ENCODE measurements at places on chromosomes 1 and 21. TPM values are rescaled to one million over a fixed set of nuclear protein-coding genes. Genes with fewer than 3 reads are reported as not detected.

- H3K4me3 ChIP-seq, result no peak overlapping the region
- H3K36me3 ChIP-seq, result no peaks in the 10 kb centered on the region
- H3K27ac ChIP-seq, result no peak overlapping the region
- no peak for DNase-seq
These were observed 212.6 kb upstream of the FAM78B start for GRCh38 chr1:166379447-166379846.

GRCh38 chr1:44519035-44519676 is 114.1 kb downstream of the RNF220 start:
- peaks cover 16% of the 10 kb centered on the region for H3K4me1 ChIP-seq
- no peak overlapping the region for H3K27ac ChIP-seq
- DNase-seq, result peak; percentile 52
- peak overlapping the region; percentile 25 for H3K4me3 ChIP-seq
- no peaks in the 10 kb centered on the region for H3K27me3 ChIP-seq
- no peaks in the 10 kb centered on the region for H3K36me3 ChIP-seq

DNA sequence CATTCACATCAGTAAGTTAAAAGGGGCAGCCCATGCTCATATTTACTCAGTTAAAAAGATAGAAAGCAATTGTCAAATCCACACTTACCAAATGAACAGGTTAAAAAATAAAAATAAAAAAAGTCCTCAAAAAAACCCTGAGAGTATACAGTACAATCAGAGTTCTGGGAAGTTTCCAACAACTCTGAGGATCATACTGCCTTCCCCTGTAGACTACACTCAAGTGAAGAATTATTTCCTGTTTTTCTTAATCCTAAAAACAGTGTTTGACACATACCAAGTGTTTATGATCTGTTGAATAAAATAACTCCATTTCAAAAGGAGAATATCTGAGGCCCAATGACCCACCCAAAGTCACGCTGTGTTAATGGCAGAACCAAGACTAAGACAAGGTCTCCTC is 61.8 kb downstream of the INTS7 start:
- no peak for DNase-seq
- H3K27ac ChIP-seq, result no peak overlapping the region
- peaks cover 21% of the 10 kb centered on the region for H3K36me3 ChIP-seq
- H3K27me3 ChIP-seq, result no peaks in the 10 kb centered on the region
- no peaks in the 10 kb centered on the region for H3K4me1 ChIP-seq

GRCh38 chr1:24118410-24119242 is 6.7 kb upstream of the MYOM3 start:
- no peak overlapping the region for H3K27ac ChIP-seq
- no peak overlapping the region for H3K4me3 ChIP-seq
- no peak for DNase-seq
- H3K27me3 ChIP-seq, result no peaks in the 10 kb centered on the region
- H3K4me1 ChIP-seq, result no peaks in the 10 kb centered on the region

- H3K27me3 ChIP-seq, result no peaks in the 10 kb centered on the region
- H3K27ac ChIP-seq, result peak overlapping the region; percentile 9
- no peak overlapping the region for H3K4me3 ChIP-seq
- H3K4me1 ChIP-seq, result peaks cover 27% of the 10 kb centered on the region
These were observed 8.8 kb upstream of the FNDC7 start for GRCh38 chr1:108703939-108704338.

DNA sequence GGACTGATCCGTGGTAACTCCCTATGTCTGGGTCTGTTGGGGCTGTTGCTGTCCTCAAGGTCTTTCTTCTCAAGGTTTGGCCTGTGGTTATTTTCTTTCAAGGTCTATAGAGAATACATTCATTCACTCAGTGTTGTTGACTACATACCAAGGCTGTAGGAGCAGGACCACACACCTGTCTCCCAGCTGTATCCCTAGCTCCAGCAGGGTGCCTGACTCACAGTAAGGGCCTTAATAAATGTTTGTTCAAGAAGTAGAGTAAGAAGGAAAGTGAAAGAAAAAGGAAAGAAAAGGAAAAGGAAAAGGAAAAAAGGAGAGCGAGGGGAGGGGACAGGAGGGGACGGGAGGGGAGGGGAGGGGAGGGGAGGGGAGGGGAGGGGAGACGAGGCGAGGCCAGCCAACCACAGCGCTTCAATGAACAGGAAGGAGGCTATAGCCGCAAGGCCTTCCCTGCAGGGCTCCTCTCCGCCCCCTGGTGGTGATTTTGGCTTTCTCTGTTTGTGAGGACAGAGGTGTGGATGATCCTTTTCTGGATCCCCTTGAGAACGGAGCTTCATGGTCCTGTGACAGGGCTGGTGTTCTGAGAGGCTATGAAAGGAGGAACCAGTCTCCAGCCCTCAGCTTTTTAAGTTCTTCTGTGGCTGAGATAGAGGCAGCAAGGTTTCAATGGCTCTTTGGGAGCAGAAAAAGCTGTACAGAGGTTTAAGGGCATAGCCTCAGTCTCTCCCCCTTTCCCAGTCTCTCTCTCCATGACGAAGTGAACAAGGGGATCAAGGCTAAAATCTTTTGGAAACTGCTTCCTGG is 30.6 kb upstream of the LCE5A start:
- DNase-seq, result peak; percentile 28
- H3K4me3 ChIP-seq, result no peak overlapping the region
- no peaks in the 10 kb centered on the region for H3K4me1 ChIP-seq
- no peaks in the 10 kb centered on the region for H3K36me3 ChIP-seq
- no peak overlapping the region for H3K27ac ChIP-seq

DNA sequence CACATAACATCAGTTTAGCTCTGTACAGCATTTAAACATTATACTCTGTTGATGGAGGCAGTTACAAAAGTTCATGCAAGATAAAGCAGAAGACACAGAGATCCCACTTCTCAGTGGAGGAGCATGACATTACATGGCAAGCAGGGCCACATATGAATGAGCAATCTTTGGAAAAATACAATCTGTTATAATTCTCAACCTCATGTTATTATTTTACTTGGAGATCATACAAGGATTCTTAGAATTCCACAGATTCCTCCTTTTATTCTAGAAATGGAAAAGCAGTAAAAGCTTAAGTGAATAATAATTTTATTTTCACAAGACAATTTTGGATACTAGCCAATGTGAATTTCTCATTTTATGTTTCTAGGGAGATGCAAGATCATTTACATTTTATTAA is 66.6 kb downstream of the IFI44 start:
- H3K4me3 ChIP-seq, result no peak overlapping the region
- H3K4me1 ChIP-seq, result no peaks in the 10 kb centered on the region
- H3K27me3 ChIP-seq, result no peaks in the 10 kb centered on the region
- H3K27ac ChIP-seq, result no peak overlapping the region

DNA sequence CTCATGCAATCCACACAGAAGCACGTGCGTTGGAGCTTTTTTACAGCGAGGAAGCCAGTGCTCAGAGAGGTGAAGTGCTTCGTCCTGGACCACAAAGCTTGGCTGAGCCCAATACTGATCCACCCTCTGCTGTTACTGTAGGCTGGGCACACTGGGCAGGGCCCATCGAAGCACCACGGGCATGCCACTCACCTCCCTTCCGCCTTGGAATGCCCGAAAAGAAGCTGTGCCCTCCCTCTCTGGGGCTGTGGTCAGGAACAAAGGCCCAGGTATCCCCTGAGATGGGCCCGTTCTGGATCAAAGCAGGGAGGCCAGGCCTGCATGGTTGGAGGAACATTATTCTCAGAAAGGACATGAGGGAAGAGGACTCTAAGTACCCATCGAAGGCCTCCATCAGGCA is 206.7 kb upstream of the C1orf174 start:
- no peaks in the 10 kb centered on the region for H3K4me1 ChIP-seq
- H3K27ac ChIP-seq, result no peak overlapping the region
- H3K4me3 ChIP-seq, result no peak overlapping the region
- H3K27me3 ChIP-seq, result no peaks in the 10 kb centered on the region

DNA sequence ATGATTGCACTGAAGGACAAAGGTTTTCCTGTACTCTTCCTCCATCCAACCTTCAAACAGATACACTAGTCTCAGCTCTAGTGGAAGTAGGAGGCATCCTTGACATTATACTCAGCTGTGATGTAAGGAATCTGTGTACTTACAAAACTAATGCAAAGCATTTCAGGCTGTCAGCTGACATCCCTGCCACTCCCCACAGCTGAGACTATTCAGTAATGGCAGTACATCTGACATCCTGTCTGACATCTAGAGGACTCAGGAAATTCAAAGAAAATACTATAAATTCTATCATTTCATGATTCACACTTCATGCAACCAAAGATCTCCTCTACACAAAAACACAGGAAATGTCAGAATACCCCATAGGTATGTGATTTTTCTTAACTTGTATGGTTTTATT is 325.8 kb downstream of the SMYD3 start:
- no peak overlapping the region for H3K4me3 ChIP-seq
- no peaks in the 10 kb centered on the region for H3K36me3 ChIP-seq

DNA sequence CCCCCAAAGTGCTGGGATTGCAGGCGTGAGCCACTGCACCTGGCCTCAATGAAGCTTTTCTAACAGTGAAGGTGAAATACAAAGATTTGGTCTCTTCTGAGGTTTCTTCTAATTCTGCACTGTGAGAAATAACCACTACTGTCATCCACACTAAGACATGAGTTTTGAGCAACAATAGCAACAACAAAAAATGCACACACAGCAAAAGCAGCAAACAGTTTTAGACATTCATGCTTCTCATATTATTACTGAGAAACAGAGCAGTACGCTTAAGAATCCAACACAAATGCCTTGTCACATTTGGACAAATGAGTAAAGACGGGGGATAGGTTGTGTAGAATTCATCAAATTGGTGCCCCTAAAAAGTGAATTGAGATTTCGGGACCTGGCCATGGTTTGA is 116.4 kb downstream of the SIM2 start:
- H3K27me3 ChIP-seq, result no peaks in the 10 kb centered on the region
- no peak overlapping the region for H3K27ac ChIP-seq
- H3K4me3 ChIP-seq, result no peak overlapping the region
- H3K4me1 ChIP-seq, result no peaks in the 10 kb centered on the region

DNA sequence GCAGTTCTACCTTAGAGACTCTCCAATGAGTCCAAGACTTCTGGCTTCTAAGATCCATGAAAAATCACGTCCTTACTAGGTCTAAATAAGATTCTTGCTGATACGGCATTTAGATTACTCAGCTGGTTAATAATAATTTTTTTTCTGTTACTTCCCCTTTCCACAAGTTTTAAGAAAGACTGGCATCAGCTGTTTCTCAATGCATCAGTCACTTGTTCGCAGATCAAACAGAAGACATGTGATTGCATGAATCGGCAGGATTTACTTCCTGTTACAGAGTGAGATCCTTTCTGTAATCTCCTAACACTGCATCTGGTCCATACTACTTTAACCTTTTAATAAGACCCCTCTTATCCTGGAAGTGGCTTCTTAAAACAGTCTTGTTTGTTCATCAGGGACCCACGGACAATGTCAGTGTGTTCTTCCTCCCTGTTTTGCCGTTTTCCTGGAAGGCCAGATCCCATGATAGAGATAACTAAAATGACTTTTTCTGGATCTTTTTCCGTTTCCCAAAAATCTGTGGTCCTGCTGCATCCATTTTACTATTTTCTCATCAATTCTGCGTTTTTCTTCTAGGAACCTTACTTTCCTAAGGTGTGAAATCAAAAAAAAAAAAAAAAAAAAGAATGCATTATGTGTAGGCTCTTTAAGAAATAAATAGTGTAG is 6.1 kb downstream of the NPL start:
- peak overlapping the region; percentile 44 for H3K4me3 ChIP-seq
- H3K27me3 ChIP-seq, result no peaks in the 10 kb centered on the region
- H3K27ac ChIP-seq, result peak overlapping the region; percentile 68
- no peaks in the 10 kb centered on the region for H3K36me3 ChIP-seq
- H3K4me1 ChIP-seq, result peaks cover 60% of the 10 kb centered on the region

DNA sequence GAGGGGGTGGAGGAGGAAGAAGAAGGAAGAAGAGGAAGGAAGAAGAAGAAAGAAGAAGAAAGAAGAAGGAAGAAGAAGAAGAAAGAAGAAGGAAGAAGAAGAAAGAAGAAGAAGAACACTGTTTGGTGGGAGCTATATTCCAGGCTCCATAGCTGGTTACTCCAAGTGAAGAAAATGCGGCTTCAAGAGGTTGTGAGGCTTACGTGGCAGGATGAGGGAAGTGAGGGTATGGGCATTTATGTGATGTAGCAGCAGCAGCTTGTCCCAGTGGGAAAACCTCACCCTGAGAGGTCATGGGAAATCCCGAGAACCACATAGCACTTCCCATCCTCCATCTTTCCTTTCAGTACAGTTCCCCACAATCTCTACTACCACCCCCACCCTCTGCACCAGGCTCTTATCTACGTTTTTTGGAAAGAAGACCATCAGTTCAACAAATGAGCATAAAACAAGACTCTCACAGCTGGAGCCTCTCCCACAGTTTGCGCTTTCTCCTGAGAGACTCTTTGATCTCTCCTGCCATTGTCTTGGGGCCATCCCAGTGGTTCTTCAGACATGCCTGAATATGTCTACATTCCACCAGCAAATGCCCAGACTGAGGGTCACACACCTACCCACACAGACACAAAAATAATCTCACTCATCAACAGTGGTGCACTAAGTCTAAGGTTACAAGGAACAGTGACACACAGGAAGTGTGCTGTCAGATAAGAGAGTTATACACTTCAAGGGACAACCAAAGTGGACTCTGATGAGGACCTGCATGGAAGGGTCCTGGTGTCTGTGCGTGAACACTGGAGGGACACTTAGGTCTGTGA is 77.9 kb upstream of the KCNJ15 start:
- no peak overlapping the region for H3K4me3 ChIP-seq
- no peaks in the 10 kb centered on the region for H3K4me1 ChIP-seq
- no peaks in the 10 kb centered on the region for H3K36me3 ChIP-seq
- H3K27me3 ChIP-seq, result no peaks in the 10 kb centered on the region

GRCh38 chr21:45640001-45640887 is 3.3 kb upstream of the PCBP3 start:
- H3K36me3 ChIP-seq, result no peaks in the 10 kb centered on the region
- H3K4me1 ChIP-seq, result peaks cover 28% of the 10 kb centered on the region
- no peak overlapping the region for H3K27ac ChIP-seq
- H3K27me3 ChIP-seq, result peaks cover 14% of the 10 kb centered on the region

DNA sequence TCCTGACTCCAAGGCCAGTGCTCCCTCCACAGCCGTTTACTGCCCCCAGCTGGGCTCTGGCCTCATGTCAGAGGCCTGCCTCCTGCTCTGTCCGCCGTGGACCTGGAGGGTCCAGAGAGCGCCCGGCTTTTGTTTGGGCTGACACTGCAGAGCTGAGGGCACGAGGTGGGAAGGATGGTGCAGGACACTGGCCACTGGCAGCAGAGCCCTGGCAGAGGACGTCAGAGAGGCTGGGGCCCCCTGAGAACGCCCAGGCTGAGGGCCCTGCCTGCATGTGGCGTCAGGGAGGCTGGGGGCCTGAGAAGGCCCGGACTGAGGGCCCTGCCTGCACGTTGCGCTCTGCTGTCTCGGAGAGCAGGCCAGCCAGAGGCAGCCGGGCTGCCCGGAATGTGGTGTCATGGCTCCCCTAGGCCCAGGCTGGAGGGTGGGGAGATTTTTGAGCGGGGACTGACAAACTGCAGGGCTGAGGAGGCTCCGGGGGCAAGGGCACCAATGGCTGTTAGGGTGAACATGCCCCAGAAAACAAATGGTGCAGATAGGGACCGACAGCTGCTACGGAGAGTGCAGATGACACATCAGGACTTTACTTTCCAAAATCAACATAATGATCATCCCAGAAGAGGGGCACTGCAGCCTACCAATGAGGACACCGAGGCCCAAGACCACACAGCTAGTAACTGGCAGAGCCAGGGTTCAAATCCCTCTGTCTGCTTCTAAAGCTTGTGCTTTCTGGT is 31.7 kb downstream of the SLC66A1 start:
- H3K4me1 ChIP-seq, result peaks cover 34% of the 10 kb centered on the region
- no peaks in the 10 kb centered on the region for H3K27me3 ChIP-seq
- no peak for DNase-seq
- peaks cover 60% of the 10 kb centered on the region for H3K36me3 ChIP-seq
- H3K4me3 ChIP-seq, result no peak overlapping the region

The KAZN gene
- polyA plus RNA-seq, result not detected

The RAB3B gene
- not detected for polyA plus RNA-seq

The S100A14 gene
- polyA plus RNA-seq, result not detected

The CACNA1E gene
- not detected for polyA plus RNA-seq

The RNF11 gene
- polyA plus RNA-seq, result 28.4 TPM

The RABGGTB gene
- polyA plus RNA-seq, result 84.2 TPM

The OR2L2 gene
- polyA plus RNA-seq, result not detected
